Muscle of leg (tissue), 16 donors: ENCODE measurements at places on chromosomes 4 and X. TPM values are rescaled to one million over a fixed set of nuclear protein-coding genes. Genes with fewer than 3 reads are reported as not detected.

SPARCL1 gene
- total RNA-seq, result 314 TPM

GPAT3 gene
- 16.3 TPM for total RNA-seq

CEP135 gene
- 5.5 TPM for total RNA-seq

LIN54 gene
- 9.8 TPM for total RNA-seq

MAP3K15 gene
- 0.13 TPM for total RNA-seq

PLXNB3 gene
- 0.89 TPM for total RNA-seq

EXOC1L gene
- not detected for total RNA-seq

ETDB gene
- total RNA-seq, result not detected

FHIP1A gene
- total RNA-seq, result 11.0 TPM

MFAP3L gene
- 1.1 TPM for total RNA-seq

BEND2 gene
- total RNA-seq, result not detected

GIMD1 gene
- not detected for total RNA-seq
